Activated naive CD8-positive, alpha-beta T cell treated with anti-CD3 and anti-CD28 coated beads for 36 hours (primary cell): ENCODE measurements at places on chromosomes 6 and 20. TPM values are rescaled to one million over a fixed set of nuclear protein-coding genes. Genes with fewer than 3 reads are reported as not detected.

Gene DEFB127
- total RNA-seq, result not detected

Gene SIRPA
- 0.12 TPM for total RNA-seq

Gene ANGPT4
- not detected for total RNA-seq

Gene NINL
- 2.2 TPM for total RNA-seq

Gene GSTA2
- total RNA-seq, result not detected

Gene CTAGE9
- not detected for total RNA-seq

Gene SOD2
- total RNA-seq, result 122 TPM

Gene RAET1L
- not detected for total RNA-seq

Gene FABP7
- total RNA-seq, result not detected

Gene IDH3B
- 147 TPM for total RNA-seq

Gene RPP40
- 20.6 TPM for total RNA-seq

Gene POPDC3
- not detected for total RNA-seq

Gene PCSK2
- not detected for total RNA-seq

Gene HRH3
- total RNA-seq, result not detected

Gene DAAM2
- total RNA-seq, result not detected

Gene OXT
- not detected for total RNA-seq

Gene FOXQ1
- total RNA-seq, result not detected

Gene ISM1
- 3.2 TPM for total RNA-seq

Gene ELOVL2
- total RNA-seq, result not detected

Gene LTB
- 273 TPM for total RNA-seq

Gene FAM83C
- total RNA-seq, result not detected

Gene COL10A1
- total RNA-seq, result not detected

Gene EYA4
- not detected for total RNA-seq

Gene PARD6B
- 3.9 TPM for total RNA-seq

Gene LAMA2
- 3.0 TPM for total RNA-seq

Gene TRAPPC3L
- not detected for total RNA-seq

Gene NRN1
- 10.2 TPM for total RNA-seq

Gene HNF4A
- total RNA-seq, result not detected

Gene C6orf89
- 32.7 TPM for total RNA-seq
